Left forelimb (tissue), 1 donor: ENCODE measurements at places on chromosomes 6 and 20.

GRCh38 chr6:146047371-146047770 lies 18.5 kb downstream of the GRM1 start:
- no peak for DNase-seq

GRCh38 chr6:165653196-165653595 lies 9.8 kb downstream of the PDE10A start:
- no peak for DNase-seq

GRCh38 chr6:130851026-130851425 lies 23.8 kb downstream of the SMLR1 start:
- no peak for DNase-seq

GRCh38 chr20:43442282-43442880 lies 15.3 kb upstream of the SRSF6 start:
- no peak for DNase-seq

DNA sequence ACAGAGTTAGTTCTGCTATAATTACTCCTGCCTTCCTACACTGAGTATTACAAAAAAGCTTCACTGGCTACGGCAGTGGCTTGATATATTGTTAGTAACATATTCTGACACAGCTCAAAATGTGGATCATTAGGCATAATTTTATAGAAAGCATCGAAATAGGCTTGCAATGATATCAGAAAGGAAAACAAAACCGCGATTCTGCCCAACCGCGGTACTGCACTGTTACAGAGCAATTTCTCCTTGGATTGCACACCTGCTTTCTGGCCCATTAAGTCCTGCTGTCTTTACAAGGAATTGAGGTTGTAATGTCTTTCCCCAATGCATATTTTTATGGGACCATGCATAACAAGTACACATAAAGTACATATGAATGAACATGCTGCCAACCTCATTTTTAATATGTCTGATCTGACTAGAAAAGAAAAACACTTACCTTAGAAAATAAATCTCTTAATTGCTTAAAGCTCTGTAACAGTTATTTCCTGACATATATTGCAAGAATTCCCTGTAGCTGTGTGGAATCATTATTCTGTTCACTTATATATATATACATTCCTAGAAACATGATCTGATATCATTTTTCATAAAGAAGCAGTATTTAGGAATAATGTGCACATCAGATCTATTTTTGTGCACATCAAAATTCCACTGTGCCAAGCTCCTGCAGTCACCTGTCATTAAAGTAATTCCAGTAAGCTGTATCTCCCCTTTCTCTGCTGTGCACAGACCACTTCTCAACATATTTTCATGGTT lies 763.9 kb downstream of the HACE1 start:
- no peak for DNase-seq

DNA sequence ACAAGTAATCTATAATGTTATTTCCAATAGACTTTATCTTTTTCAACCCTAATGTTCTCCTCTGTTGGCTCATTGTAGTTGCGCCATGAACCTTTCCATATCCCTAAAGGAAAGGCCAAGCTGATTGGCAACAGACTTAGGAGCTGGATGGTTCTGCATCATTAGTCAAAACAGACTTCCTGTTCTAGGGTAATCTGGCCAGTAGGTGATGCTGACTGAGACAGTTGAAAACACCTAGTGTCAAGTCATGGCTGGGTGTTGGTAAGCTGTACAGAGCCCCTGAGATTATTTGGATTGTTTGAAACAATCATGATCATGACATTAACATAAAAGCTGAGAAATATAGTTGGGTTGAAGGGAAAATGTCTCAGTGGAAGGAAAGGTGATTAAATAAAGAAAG lies 231.4 kb downstream of the PHACTR1 start:
- no peak for DNase-seq

GRCh38 chr6:148239215-148239614 lies 103.4 kb upstream of the SASH1 start:
- DNase-seq = no peak

DNA sequence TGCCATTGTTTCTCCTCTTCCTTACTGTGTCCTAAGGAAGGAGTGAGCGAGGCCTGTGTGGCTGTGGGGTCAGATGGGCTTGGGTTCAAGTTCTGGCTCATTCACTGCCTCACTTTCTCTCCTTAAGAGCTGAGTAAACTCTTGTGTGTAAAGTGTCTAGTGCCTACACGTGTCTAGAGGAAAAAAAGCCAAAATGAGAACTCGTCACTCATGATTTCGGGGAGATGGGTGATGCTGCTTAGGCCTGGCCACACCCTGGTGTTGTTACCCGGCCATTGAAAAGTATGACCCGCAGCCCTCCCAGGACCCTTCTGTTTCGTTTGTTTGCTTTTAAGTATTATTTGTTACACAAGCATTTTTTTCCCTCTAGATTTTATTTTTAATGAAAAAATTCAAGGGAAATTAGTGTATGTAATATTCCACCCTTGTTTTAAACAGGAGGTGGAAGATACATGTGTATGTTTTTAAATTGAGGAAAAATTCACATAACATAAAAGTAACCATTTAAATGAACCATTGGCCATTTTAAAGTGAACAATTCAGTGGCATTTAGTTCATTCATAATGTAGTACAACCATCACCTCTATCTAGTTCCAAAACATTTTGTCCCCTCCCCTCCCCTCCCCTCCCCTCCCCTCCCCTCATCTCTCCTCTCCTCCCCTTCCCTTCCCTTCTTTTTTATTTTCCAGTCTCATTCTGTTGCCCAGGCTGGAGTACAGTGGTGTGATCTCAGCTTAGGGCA lies 71.0 kb downstream of the CEBPB start:
- no peak for DNase-seq

GRCh38 chr20:19588732-19589131 lies 169.3 kb upstream of the RIN2 start:
- DNase-seq = no peak

- no peak for DNase-seq
Measured at GRCh38 chr6:22332711-22333110, 35.9 kb upstream of the PRL start.

- no peak for DNase-seq
Measured at GRCh38 chr6:109420751-109421150, 19.7 kb downstream of the PPIL6 start.

GRCh38 chr6:20722455-20722854 lies 188.2 kb downstream of the CDKAL1 start:
- DNase-seq = no peak

GRCh38 chr20:53582574-53583351 lies 10.9 kb downstream of the ZNF217 start:
- DNase-seq = no peak

- DNase-seq = no peak
Measured at GRCh38 chr20:61697666-61698597, 367.7 kb downstream of the TAF4 start.

- no peak for DNase-seq
Measured at GRCh38 chr20:49775229-49775693, 37.4 kb upstream of the SLC9A8 start.

DNA sequence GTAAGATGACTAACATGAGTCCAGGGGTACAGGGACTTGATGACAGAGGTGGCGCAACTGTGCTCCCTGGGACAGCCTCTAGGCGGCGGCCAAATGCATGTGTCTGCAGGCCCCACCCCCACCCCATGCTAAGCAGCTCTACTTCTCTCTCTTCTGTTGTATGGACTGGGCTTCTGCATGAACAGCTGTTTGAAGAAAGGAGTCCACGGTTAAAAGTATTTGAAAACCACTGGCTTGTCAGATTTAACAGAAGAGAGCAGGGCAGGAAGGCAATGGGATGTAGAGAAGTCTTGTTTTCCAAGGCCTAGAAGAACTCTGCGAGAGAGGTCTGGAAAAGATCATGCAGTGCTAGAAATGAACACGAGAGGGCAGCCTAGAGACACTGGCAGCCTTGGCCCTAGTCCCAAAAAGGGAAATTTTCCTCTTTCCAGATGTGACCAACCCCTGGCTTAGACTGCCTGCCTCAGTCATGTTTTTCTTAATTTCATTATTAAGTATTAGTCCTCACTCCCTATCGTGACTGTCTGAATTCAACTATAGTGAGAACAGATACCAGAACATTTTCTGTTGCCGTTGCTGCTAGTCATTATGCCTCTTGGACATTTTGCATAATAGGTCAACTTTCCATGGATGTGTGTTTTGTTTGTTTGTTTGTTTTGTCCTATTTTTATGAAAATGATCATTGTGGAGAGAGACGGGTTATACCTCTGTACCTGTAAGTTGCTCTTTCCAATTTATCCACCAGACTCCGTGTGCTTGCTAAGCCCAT lies 265.0 kb downstream of the ADGRG6 start:
- peak; percentile 74 for DNase-seq

- DNase-seq = no peak
Measured at GRCh38 chr6:70215460-70216108, 87.3 kb downstream of the COL9A1 start.

GRCh38 chr20:24934101-24934661 lies 14.9 kb upstream of the CST7 start:
- no peak for DNase-seq

GRCh38 chr20:22455259-22455658 lies 129.1 kb downstream of the FOXA2 start:
- no peak for DNase-seq

DNA sequence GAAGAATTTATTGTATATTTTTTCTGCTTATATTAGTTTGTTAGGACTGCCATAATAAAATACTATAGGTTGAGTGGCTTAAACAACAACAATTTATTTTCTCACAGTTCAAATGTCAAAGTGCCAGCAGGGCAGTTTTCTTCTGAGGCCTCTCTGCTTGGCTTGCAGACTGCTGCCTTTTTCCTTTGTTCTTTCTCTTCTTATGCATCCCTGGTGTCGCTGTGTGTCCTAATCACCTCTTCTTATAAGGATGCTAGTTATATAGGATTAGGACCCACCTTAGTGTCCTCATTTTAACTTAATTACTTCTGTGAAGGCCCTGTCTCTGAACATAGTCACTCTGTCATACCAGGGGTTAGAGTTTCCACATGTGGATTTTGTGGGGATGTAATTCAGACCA lies 354.4 kb downstream of the NKAIN2 start:
- no peak for DNase-seq

DNA sequence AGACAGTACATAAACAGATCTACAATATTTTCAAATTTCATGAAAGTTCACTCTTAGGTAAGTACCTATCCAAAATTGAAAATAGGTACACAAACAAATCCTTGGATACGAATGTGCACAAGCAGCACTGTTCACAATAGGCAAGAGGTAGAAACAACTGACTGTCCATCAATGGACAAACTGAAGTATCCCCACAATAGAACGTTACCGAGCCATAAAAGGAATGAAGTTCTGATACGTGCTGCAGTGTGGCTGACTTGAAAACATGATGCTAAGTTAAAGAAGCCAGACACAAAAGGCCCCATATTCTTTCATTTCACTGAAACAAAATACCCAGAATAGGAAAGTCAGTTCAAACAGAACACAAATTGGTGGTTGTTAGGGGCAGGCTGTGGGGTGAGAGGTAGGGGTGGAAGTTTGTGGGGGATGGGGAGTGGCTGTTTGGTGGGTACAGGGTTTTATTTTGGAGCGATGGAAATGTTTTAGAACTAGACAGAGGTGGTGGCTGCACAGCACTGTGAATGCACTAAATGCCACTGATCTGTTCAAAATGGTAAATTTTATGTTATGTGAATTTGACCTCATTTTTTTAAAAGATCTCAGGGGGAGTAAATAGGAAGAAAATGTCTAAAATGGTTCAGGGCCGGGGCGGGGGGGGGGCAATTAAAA lies 89.5 kb downstream of the ZMYND8 start:
- DNase-seq = no peak

DNA sequence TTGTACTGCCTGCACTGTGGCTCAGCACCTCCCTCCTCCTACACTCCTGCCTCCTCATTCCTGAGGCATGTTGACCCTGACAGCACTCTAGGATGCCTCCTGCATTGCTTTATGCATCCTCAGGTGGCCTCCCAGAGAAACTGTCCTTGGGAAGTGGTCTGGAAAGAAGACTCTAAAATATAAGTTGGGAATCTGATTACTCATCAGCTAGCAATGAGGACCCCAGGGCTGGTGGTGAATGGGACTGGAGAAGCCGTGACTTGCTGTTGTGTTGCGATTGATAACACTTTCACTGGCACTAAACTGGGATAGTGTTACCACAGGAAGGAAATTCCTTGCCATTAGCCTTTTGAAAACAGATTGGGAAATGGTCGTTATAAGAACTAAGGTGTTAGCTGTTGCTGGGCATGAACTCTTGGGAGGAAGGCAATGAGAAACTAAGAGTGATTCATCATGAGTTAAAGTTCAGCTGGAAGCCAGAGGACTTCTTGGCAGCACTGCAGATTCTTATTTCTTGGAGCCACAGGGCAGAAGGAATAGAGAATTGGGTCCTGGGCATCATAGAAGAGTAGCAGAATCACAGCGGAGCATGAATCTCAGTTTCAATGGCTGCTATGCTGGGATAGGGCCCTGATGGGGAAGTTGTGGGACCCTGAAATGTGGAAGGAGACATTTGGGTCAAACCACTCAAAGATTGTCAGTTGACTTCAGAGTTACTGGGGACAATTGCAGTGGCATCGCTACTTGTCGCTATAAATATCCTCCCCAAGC lies 10.1 kb upstream of the SIRPD start:
- DNase-seq = no peak

DNA sequence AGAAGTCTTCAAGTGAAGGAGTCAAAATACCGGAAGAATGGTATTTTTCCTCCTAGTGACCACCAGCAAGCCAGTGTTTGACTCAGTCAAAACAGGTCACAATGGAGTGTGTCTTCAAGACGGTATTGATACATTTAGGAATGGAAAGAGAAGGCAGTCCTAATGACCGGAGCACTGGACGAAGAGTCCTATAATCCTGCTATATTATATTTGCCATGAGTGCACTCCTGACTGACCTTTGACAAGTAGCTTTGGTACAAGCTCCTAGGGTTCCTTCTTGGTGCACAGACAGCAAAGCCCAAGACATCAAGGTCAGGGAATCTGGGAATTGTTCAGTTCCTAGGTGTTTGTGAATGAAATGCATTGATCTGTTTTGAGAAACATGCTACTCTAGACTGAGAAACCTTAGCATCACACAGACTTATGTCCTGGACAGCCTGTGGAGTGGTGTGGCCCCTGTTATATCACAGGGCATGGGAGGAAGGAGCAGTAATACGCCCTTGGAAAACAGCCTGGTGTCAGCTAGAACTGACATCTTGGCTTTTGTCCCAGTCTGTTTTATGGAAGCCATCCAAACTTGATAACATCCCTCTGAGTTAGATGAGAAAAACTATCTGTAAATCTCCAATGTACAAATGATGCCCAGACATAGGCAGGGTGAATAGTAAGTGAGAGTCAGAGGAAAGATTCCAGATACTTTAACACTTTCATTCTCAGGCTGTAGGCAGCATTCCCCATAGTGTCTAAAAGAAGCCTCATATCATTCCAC lies 18.5 kb downstream of the NOX3 start:
- no peak for DNase-seq

DNA sequence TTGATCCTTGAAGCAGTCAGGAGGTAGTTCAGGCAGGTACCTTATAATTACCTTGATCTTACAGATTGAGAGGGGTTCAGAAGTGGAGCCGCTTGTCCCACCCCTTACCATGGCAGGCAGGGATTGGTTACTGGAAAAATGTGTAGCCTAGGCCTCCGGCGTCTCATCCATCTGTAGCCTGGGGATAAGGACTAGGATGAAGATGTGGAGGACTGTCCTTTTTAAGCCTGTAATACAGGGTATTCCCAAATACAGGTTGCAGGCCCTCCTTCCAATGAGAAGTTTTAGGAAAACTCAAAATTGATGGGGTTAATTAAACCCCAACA lies 2.8 kb downstream of the HMGA1 start:
- no peak for DNase-seq

GRCh38 chr6:31351401-31352309 lies 5.3 kb downstream of the HLA-B start:
- DNase-seq = no peak
